GM13976 (cell line): ENCODE measurements at places on chromosomes 12 and 14.

DNA sequence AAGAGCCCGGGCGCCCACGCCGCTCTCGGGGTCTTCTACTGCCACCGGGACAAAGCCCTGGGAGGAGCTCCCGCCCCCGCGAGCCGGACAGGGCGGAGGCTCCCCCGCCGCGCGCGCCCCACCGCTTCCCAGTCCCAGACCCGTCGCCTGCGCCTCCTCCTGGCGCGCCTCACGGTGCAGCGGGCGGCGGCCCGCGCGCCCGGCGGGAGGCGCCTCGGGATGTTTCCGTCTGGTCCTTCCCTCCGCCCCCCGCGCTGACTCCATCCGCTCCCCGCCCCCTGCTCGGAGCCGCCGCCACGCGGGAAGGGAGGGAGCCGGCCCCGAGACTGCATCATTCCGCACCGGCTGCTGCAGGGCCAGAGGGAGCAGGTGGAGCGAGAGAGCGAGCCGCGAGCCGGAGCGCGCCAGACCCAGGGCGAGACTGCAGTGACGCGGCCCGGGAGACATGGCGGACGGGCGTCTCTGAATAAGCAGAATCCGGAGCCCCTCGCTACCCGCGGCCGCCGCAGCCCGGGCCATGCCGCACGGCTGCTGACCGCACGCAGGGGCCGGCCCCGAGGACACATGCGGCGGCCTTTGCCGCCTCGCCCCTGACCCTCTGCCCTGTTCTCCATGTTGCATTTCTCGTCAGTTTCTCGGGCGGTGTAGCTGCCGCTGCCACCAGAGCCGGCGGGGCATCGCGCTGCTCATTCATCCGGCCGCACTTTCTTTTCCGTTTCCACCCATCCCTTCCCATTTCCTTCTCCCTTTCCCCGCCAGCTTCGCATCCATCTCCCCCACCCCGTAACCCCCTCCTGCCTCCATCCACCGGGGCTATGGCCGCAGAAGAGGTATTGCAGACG is at the start of gene BICD1:
Gene BICD1 (plus strand): TSS at position 331 of the 842 bp plus-strand sequence. CDS start 485 bp downstream, at position 816.
- peak; percentile 90 for DNase-seq

DNA sequence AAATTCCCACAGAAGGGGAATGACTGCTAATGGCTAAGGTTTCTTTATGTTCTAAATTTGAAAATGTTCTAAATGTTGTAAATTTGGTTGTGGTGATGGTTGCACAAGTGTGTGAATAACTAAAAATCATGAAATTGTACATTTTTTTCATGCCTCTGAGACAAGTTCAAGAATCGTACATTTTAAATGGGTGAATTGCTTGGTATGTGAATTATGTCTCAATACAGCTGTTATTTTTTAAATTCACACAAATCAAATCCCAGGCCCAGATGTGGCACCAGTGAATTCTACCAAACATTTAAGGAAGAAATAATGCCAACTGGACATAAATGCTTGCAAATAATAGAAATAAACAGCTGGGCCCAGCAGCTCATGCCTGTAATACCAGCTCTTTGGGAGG is 28.6 kb upstream of the RND1 start:
- no peak for DNase-seq

GRCh38 chr12:59429766-59430165 is 166.1 kb upstream of the SLC16A7 start:
- DNase-seq: no peak

GRCh38 chr12:73220951-73221350 is 948.8 kb downstream of the TRHDE start:
- DNase-seq: no peak

GRCh38 chr14:84527706-84528105 is 1002.2 kb upstream of the FLRT2 start:
- no peak for DNase-seq

DNA sequence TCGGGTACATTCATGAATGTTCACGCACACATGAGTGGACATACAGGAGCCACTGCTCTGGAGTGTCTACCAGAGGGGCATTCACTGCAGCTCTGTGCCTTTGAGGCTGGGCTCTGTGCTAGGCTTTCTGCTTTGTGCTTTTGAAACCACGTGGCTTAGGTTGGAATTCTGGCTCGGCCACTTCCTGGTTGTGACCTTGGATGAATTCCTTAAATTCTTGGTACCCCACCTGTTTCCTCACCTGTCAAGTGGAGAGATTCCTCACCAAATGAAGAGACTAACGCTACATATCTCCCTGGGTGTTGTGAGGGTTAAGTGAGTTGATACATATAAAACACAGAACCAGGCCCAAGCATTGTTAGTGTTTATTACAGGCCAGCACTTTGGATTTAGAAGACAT is 842.8 kb downstream of the VRK1 start:
- DNase-seq: no peak

- no peak for DNase-seq
These were observed 38.8 kb downstream of the SLC15A5 start for GRCh38 chr12:16238661-16239060.

DNA sequence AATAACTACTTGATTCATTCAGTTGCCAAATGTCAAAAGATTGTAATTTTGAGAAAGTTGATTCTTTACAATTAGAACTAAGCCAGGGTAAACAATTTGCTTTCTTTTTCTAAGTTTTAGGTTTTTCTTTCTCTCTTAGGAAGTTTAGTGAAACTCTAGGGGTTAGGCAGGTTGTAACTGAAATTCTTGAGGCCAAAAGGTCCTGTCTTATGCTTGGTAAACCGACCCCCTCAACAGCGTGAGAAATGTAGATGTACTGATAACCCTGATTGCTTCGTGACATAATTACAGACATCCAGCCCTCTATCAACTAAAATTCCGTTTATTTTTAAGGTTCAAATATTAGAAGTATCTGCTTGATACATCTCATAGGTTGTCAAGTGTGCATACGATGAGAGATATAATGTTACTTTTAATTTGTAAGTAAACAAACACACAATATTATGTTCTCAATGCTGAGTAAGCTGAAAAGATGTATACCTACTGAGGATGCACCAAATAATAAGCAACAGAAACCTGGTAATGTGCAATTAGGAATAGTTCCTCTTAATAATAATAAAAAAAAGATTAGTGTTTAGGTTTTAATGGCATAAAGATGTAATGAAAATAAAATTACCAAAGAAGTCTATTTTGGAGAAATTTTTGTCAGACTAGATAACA is 7.2 kb downstream of the FUT8 start:
- DNase-seq: no peak

- no peak for DNase-seq
These were observed 14.3 kb downstream of the PPP1R12A start for GRCh38 chr12:79920421-79921238.

DNA sequence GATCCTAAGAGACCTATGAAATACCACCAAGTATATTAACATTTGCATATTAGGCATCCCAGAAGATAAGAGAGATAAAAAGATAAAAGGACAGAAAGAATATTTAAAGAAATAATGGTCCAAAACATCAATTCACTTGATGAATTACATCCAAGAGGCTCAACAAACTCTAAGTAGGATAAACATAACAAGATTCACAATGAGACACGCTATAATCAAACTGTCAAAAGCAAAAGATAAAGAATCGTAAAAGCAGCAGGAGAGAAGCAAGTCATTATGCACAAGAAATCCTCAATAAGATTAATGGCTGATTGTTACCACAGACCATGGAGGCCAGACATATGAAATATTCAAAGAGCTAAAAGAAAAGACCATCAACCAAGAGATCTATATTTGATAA is 79.6 kb downstream of the PLCZ1 start:
- no peak for DNase-seq

DNA sequence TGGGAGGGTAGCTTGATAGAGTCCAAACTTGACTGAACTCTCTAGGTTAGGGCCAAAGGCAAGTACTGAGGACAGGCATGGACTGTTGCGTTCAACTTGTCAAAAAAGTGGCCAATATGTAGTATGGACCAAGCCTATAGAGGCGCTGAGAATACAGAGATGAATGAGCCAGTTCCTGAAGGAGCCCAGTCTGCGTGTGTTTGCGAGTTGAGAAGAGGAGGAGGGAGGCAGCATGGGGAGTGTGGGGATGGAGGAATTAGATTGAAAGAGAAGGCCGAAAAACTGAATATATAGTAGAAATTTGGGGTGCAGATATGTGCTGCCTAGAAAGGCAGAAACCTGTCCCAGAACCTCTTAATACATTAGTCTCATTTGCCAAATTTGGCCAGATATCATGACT is 412.4 kb downstream of the PCNX1 start:
- no peak for DNase-seq

GRCh38 chr12:14846876-14847580 is 3.7 kb upstream of the ART4 start:
- DNase-seq: no peak

GRCh38 chr12:3565985-3566384 is 75.0 kb downstream of the PRMT8 start:
- no peak for DNase-seq

DNA sequence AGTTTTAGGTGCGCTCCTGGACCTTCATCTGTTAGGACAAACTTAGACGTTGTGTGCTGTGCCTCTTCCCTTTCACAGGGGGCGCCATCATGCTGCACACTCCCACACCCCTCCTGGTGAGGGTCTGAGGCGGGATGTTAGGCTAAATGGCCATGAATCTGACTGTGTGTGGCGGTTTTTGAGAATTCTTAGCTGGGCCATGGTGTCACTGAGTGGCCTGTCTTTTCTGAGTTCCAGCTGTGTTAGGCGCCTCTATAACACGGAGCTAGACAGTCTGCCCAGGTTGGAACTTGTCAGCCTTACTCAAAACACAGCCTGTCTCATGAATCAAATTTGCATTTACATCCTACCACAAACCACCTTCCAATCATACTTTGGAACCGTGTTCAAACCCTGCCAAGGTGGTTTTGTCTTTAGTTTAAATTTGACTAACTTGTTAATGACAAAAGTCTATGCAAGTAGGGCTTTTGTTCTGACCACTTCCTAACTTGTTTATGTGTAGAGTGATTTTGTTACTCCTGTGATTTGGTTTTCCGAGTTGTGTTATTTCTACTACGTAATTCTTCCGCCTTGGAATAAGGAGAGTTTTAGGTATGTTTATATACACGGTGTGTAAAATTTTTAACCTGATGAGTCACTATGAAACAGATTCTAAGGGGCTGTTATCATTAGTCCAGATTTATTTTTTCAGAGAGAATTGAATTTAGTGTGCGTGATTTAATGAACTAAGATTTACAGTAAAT is 19.6 kb downstream of the ACVR1B start:
- DNase-seq: peak; percentile 67

- DNase-seq: no peak
These were observed 137.5 kb upstream of the NOS1 start for GRCh38 chr12:117498880-117499279.

GRCh38 chr12:110065540-110065939 is 17.2 kb upstream of the C12orf76 start:
- peak; percentile 41 for DNase-seq

- no peak for DNase-seq
These were observed 57.2 kb upstream of the SCN8A start for GRCh38 chr12:51533799-51534198.

GRCh38 chr14:22993517-22993916 is 11.2 kb upstream of the AJUBA start:
- DNase-seq: no peak

GRCh38 chr12:96698965-96699364 is 208.1 kb upstream of the NEDD1 start:
- DNase-seq: no peak

- DNase-seq: no peak
These were observed 165.8 kb downstream of the ESRRB start for GRCh38 chr14:76541594-76542219.

- peak; percentile 16 for DNase-seq
These were observed 35.3 kb downstream of the MIPOL1 start for GRCh38 chr14:37232907-37233481.

- DNase-seq: no peak
These were observed 262.3 kb downstream of the NUAK1 start for GRCh38 chr12:105876396-105876927.

DNA sequence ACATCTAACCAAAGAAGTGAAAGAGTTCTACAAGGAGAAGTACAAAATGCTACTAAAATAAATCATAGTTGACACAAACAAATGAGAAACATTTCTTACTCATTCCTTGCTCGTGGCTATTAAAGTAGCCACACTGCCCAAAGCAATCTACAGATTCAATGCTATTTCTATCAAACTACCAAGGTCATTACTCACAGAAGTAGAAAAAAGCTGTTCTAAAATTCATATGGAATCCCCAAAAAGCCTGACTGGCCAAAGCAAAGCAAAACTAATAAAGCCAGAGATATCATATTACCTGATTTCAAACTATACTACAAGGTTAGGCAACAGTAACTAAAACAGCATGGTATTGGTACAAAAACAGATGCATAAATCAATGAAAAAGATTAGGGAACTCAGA is 305.6 kb downstream of the RPAP3 start:
- no peak for DNase-seq

- no peak for DNase-seq
These were observed 63.4 kb upstream of the CSRP2 start for GRCh38 chr12:76942267-76942666.

DNA sequence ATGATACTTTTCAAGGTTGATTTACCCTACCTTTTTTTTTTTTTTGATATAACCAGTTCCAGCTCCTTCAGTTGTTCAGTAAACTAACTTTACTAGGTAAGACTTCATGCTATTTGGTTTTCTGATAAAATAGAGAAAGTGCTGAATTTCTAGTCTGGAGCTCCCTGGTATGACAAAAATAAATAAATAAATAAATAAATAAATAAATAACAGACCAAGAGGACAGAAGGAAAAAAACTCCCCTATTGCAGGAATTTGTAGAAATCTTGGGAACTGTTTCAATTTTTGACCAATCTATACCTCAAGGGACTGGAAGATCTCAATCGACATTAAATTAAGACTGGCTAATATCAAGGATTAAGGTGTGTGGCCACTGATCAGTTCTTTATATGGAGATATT is 230.7 kb upstream of the PDZRN4 start:
- DNase-seq: no peak

- DNase-seq: no peak
These were observed 231.8 kb downstream of the CRADD start for GRCh38 chr12:93908846-93909567.

DNA sequence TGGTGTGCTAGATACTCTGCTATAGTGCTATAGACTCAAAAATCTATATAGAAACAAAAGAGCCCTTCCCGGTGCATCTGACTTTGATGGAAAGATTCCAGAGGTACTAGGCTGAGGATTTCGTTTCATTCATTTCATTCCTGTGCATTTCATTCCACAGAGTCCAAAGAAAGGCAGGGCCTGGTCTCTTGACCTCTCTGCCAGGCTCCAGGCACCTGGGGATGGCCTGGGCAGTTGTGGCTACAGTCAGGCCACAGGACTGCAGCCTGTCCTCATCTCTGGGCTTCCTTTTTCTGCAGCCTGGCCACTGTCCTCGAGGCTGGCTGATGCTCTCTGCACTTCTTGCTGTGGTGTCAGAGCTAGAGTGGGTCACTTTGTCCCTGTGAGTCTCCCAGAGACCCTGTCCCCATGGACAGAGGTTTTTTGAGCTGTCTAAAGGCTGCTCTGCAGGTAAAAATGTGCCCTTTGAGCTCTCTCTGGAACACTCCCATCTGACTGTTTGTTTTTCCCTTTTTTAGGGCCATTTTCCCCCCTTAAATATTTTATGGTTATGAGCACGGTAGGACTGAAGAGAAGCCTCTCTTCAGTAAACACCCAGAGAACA is 3.2 kb upstream of the VDR start:
- no peak for DNase-seq

GRCh38 chr12:70365648-70366518 is at the start of gene KCNMB4:
Gene KCNMB4, plus strand, starts transcription at chr12:70366290. Its CDS starts 445 bp downstream, at chr12:70366735.
- DNase-seq: peak; percentile 94
